OCI-M1 (cell line): ENCODE measurements at places on chromosomes 1 and 21.

GRCh38 chr1:173529106-173529505 lies 52.0 kb downstream of the PRDX6 start:
- DNase-seq: peak; percentile 78

GRCh38 chr1:114892194-114892918 lies 37.7 kb downstream of the SYCP1 start:
- no peak for DNase-seq

GRCh38 chr1:150138044-150138443 lies 11.7 kb upstream of the PLEKHO1 start:
- DNase-seq: no peak

GRCh38 chr1:17542645-17543044 lies 3.1 kb downstream of the ARHGEF10L start:
- no peak for DNase-seq

GRCh38 chr1:221240690-221241089 lies 361.4 kb downstream of the HLX start:
- DNase-seq: no peak

DNA sequence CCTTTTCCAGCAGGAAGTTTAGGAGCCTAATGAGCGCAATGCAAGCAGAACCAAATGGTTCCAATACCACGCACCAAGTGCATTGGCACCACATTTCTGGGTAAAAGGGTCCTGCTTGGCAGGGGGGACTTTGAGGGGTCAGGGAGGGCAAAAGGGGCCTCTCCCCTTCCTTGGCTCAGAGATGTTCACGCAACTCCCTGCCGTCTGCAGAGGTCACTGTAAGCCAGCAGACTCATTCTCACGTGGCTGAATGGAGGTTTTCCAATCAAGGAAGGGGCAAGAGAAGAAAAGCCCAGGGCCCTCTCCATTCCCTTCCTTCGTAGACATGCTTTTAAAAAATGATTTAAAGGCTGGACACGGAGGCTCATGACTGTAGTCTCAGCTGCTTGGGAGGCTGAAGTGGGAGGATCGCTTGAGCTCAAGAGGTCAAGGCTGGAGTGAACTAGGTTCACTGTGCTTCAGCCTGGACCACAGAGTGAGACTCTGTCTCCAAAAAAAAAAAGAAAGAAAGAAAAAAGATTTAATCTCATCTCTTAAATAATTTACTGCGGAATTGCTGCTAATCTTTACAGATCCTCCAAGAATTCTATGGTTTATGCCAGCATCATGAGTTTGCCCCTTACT lies 80.3 kb downstream of the RUNX3 start:
- peak; percentile 62 for DNase-seq

GRCh38 chr1:201655910-201656309 lies 117.0 kb downstream of the NAV1 start:
- DNase-seq: no peak

DNA sequence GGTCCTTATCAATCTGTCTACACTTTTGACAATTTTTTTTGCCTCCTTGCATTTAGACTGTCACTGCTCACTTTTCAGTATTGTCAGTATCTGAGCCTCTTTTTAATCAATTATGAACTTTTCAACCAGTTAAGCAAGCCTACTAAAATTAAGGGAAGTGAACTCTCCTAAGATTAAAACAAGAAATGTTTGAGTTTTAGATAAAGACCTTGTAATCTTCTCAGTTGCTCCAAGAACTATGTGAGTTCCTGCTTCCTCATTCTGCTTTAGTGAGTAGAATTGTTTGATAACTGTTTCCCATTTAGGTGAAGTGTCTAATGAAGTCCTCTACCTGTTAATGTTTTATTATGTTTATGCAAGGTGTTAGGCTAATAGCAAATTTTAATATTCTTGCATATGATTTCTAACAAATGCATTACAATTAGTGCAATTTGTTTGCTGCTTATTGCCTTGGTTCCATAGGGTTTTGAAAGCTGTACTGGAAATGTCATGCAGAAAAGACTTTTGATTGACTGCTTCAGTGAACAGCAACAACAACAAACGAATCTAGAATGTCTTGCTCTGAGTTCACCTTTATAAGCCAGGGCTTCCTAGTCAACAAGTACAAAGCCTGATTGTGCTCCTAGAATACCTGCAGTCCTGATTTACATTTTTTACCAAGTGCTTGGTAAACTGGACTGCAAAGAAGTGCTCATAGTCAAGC lies 40.9 kb downstream of the PLA2G4A start:
- DNase-seq: peak; percentile 84

- peak; percentile 30 for DNase-seq
Measured at GRCh38 chr1:85195703-85196102, 5.1 kb downstream of the SYDE2 start.

DNA sequence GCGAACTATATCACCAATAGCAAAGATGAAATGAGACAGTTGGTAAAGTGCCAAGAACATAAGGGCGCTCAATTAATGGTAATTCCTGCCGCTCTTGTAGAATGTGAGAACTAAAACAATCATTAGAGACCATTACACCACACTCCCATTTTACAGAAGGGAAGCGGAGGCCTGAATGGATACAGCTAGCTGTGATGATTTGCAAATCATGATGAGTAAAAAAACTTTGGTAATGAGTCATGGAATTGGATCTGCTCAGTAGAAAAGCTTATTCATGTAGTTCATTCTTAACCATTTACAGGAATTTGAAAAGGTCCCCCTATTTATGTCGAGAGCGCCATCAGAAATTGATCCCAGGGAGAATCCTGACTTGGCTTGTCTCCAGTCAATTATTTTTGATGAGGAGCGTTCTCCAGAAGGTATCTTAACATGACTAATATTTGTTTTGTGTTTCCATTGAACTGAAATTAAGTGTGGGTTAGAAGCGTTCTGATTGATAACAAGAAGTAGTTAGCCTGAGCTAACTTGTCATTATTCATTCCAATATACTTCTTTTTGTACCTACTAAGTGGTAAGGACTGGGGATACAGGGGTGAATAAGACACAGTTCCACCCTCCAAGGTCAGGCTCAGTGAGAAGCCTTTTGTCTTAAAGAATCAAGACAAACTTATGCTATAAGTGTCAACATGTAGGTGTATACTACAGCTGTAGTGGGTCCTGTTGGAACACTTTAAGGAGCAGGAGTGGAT lies 812 bp downstream of the TTC4 start:
- no peak for DNase-seq

- DNase-seq: no peak
Measured at GRCh38 chr21:42088658-42089057, 17.5 kb downstream of the UMODL1 start.

GRCh38 chr1:219041141-219041540 lies 132.5 kb upstream of the LYPLAL1 start:
- DNase-seq: peak; percentile 72

DNA sequence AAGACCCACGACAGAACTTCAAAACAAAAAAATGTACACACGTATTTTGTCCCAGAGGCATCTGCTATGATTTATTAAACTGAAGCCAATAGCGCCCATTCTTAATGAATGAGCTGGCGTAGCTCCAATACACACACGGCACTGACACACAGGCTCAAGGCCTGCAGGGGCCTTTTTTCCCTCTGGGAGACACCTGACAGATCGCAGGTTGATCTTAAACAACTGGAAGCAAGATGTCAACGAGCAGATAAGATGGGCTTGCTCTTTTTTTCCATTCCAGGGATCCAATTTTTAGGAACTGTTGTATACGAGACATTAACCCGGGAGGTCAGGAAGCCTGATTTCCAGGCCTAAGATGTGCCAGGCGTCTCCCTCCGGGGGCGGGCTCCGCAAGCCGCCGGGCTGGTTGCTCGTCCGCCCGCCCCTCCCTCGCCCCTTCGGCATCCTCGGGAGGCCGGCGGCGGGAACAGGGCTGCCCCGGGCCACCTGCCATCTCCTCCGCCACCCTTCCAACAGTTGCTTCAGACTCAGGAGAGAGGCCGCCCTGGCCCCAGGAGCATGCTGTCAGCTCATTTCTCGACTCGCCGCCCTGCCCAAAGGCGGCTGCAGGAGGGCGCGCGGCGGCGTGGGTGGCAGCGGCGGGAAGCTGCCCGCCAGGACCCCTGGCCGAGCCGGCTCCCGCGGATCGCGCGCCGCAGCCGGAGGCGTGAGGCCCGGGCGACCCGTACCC lies 735 bp downstream of the TTC13 start:
- peak; percentile 64 for DNase-seq
